Cortex of kidney (tissue), 1 donor: ENCODE measurements at places on chromosomes 13 and 19.

DNA sequence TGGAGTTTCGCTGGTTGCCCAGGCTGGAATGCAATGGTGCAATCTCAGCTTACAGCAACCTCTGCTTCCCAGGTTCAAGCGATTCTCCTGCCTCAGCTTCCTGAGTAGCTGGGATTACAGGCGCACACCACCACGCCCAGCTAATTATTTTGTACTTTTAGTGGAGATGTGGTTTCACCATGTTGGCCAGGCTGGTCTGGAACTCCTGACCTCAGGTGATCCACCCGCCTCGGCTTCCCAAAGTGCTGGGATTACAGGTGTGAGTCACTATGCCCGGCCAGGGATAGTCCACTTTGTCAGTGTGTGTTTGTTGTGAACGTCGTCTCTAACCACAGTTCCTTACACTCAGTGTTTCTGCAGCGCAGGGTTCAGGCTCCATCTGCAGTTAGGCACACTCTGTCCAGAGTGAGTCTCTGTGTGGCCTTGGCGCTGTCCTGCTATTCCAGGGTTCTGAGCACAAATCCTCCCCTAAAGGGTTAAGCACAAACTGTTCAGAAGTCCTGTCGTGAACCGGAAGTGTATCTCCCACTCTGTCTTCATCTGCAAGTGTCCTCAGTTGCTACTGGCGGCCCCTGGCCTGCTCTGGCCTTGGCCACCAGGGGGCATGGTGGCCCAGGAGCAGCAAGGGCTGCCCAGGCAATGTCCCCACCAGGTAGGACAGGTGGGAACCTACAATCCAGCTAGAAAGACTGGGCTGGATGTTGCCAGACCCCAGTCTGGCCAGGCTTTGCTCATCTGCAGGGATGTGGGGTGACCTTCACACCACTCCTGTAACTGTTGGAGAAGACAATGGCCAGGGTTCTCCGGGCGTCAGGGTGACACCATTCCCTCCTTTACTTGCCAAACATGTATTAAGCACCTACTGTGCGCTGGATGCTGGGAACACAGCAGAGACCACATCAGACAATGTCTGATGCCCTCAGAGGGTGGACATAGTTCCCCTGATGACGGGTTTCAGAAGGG is 38.8 kb upstream of the GATAD2A start:
- no peak for DNase-seq

- DNase-seq = no peak
Observed at GRCh38 chr13:32354040-32354439, 38.7 kb downstream of the BRCA2 start.

DNA sequence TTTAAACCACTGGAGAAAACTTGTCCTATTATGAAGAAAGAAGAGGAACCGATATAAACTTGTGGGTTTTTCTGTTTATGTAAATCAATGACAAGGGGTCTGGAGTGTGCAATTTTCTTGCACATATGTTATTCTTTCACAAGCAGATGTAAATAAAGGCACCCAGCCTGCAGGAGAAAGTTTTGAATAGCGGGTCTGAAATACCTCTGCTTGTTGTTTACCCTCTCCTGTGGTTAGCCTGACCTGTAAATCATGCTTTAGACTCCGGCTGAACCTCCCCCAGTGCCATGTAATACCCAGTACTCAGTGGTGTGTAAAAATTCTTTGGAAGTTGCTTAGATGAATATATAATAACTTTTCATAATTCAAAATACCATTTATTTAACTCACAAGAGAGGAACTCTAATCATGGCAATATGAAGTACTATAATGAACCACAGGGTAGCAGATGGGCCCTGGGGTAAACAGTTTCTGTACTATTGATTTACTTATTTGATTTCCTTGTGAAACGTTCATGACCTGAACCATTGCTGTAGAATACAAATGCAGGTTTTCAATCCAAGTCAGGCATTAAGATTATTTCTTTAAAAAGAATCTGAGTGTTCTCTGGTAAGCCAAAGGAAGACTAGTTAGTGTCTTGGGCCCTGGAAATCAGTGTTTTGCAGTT is 245.1 kb downstream of the LMO7 start:
- no peak for DNase-seq

GRCh38 chr19:15113245-15114152 is 6.3 kb downstream of the SYDE1 start:
- DNase-seq = no peak

- DNase-seq = no peak
Observed at GRCh38 chr13:39038569-39039030, 344 bp downstream of the NHLRC3 start.

- DNase-seq = no peak
Observed at GRCh38 chr13:108127406-108127805, 87.9 kb downstream of the LIG4 start.

GRCh38 chr19:3065675-3066357 is 3.5 kb upstream of the TLE5 start:
- DNase-seq = no peak

DNA sequence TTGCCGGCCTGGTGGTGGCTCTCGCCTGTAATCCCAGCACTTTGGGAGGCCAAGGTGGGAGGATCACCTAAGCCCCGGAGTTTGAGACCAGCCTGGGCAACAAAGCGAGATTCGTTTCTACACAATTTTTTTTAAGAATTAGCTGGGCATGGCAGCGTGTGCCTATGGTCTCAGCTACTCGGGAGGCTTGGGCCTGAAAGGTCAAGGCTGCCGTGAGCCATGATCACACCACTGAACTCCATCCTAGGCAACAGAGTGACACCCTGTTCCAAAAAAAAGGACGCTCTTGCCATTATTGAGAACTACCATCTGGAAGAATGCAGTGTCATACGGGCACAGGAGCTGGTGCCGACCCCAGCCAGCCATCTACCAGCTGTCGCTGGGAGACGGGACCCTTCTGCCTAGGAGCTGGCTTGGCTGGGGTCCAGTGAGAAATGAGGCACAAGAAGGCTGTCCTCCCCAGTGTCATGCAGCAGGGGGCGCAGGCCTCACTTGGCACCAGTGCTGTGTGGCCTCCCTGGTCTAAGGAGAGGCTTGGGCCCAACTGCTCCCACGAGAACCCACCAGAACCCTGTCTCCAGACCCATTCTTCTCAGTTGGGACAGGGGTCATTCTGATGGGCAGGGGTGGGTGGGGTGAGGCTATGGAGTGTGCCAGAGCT is 12.2 kb upstream of the RELB start:
- no peak for DNase-seq

DNA sequence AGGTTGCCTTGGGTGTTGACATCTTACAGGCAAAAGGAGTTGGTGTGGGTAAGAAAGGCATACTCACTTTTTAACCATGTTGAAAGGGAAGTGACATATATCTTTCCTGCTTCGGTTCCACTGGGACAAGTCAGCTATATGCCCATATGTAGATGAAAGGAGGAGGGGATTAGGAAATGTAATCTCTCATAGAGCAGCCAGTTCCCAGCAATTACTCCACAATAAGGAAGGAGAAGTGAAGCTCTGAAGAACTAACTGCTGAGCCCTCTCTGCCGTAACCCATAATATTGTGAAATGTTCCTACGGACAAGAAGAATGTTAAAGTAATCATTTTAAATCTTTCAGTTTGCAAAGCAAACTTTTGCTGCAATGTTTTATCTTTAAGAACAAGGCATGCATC is 82.2 kb downstream of the EDNRB start:
- DNase-seq = no peak

- no peak for DNase-seq
Observed at GRCh38 chr13:31436478-31436877, 236.7 kb downstream of the B3GLCT start.

DNA sequence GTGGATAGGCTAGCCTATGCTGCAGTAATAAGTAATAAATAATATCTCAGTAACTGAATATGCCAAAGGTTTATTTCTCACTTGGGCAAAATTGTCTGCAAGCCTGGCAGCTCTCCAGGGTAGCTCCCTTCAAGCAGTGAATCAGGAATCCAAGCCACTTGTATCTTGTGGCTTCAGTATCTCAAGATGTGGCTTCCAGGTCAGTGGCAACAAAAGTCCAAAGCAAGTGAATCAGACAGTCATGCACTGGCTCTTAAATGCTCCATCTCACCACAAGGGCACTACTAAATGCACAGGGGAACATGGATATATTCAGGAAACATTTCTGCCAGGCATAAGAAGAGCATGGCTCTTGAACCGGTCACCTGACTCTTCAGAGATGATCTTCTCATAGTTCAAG is 126.3 kb downstream of the KCTD12 start:
- no peak for DNase-seq

DNA sequence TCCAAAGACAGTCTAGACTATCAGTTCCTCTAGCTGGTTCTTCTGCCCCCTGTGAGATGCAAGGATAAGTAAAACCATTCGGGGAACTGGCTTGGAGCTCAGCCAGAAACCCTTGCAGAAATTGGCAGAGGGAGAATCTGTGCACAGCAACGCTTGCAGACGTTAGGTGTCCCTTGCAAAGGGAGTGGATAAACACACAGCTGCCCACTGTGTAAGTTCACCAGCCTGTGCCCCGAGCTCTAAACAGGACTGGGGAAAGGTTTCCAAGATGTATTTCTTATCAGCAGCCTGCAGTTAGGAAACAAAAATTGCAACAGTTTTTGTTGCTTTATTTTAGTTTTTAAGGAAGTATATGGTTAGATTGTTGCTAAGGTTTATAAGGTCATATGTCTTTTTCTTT is 19.0 kb upstream of the ADGRE1 start:
- DNase-seq = no peak

DNA sequence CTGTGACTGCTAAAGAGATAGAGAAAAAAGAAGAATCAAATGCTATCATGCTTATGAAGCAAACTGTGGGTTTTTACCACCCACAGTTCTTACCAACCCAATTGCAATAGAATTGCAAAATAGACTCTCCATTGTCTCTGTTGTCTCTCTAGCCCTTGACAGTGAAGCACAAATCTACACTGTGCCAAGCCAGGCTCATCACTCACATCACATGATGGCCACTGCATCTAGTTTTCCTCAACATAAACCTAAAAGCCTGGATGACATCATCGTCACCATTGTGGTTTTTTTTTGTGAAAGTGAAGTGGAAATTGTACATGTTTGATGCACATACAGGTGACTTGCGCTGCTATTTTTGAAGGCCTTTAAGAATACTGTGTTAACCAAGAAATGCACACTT is 56.1 kb downstream of the KL start:
- DNase-seq = no peak

DNA sequence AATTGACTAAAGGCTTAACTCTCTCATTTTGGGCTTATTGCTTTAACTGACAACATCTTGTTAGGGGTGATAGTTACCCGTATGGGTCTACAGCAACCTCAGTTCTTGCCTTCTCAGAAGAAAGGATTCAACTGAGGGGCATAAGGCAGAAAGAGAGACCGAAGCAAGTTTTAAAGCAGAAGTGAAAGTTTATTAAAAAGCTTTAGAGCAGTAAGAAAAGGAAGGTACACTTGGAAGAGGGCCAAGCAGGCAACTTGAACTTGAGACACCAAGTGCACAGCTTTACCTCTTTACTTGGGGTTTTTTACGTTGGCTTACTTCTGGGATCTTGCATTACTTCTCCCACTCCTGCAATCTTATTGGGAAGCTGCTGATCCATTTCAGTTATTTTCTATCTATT is 246.9 kb upstream of the PRR20A start:
- DNase-seq = no peak

- no peak for DNase-seq
Observed at GRCh38 chr13:112767506-112768471, 78.0 kb downstream of the ATP11A start.

DNA sequence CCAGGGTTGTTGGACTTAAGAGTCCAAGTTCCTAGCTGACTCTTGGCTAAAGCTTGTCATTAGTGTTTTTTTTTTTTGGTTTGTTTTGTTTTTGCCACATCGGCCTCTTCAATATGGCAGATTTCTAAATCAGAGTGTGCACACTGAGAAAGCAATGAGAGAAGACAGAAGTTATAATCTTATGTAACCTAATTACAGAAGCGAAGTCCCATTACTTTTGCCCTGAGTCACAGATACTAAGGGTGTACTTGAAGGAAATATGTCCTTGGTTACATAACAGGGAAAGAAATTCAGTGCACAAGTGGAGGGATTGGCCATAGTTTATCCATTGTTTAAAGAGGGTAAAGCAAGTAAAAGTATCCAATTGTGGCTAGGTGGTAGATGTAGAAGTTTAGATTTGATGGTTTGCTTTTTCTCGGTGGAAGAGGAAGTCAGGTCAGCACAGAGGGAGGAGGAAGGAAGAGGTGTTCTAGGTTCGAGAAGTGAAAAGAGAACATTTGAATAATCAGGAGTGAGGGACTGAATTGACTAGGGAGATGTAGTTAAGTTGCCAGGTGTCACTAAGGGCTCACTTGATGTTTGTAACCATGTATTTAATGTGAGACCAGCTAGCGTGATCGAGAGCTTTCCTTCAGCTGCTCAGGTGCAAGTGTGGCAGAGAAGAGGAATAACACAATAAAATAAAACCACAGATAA is 12.2 kb downstream of the GTF2F2 start:
- no peak for DNase-seq

GRCh38 chr19:47483800-47484690 is at the start of gene KPTN:
TSS of gene KPTN (minus strand) at chr19:47484219. CDS start at chr19:47484160, 59 bp downstream.
- DNase-seq = peak; percentile 98

DNA sequence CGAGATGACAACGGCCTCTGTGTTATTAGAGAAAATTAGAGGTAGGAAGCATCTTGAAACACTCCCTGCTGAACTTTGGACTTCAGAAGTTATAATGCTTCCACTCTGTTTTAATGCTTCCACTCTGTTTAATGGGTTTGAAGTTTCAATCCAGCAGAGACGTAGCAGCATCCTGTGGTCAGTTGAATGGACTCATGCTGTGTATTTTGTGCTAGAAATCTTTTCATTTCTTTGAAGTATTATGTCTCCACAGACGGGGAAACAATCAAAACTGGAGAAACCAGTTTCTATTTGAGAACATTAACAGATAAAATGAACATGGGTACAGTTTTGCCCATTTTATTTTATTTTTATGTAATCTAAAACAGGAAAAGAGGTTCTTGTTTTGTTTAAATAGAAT is 1736.2 kb downstream of the SLITRK5 start:
- no peak for DNase-seq

GRCh38 chr19:18481505-18482222 is 40.2 kb downstream of the ELL start:
- DNase-seq = no peak

- DNase-seq = no peak
Observed at GRCh38 chr19:52992109-52993004, 21.4 kb upstream of the ERVV-1 start.

DNA sequence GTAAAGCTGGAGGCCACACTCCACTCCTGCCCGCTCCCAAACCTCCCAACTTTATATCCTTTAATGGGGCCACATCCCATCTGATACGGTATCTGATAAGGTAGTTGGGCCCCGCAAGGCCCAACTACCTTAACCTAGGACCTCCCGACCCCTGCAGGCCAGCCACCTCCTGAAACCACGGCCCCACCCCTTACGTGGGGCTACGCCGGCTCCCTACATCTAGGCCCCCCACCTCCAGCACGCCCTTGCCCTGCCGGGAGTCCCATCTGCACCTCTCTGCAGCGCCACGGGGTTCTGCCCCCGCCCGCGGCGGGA is 2.2 kb downstream of the IGFLR1 start:
- no peak for DNase-seq

- DNase-seq = no peak
Observed at GRCh38 chr19:44303320-44303719, 1.5 kb downstream of the ZNF235 start.
